Glomerular endothelial cell (primary cell): ENCODE measurements at places on chromosomes 6 and 20. TPM values are rescaled to one million over a fixed set of nuclear protein-coding genes. Genes with fewer than 3 reads are reported as not detected.

Gene PPIL6
- 0.15 and 0.58 TPM in 2 replicates for total RNA-seq

GRCh38 chr20:21099751-21100577, 6.2 kb downstream of the LINC00237 start:
- DNase-seq: no peak

GRCh38 chr20:62825986-62826645, 9.3 kb downstream of the COL9A3 start:
- no peak for DNase-seq

DNA sequence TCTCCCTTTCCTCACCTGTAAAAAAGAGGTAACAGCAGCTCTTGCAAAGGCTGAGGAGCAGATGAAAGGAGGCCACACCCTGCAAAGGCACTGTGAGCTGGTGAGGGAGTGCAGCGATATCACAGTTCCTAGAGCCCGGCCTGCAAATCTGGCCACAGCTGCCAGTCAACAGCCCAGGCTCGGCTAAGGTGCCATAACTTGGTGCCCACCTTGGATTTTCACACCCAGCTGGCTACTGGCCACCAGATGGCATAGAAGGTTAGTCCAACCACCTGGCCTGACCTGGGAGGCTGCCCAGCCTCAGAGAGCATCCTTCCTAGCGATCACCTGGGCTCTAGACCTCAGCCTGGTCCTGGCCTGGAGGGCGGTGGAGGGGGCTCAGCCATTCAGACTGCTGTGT, 46.8 kb downstream of the KCNB1 start:
- DNase-seq: no peak

- DNase-seq: no peak
These were observed 248.4 kb upstream of the HSF2 start for GRCh38 chr6:122151066-122151465.
